Left cardiac atrium (tissue), 4 donors: ENCODE measurements at places on chromosomes 4 and X. TPM values are rescaled to one million over a fixed set of nuclear protein-coding genes. Genes with fewer than 3 reads are reported as not detected.

The CYTL1 gene
- 0.34 TPM for total RNA-seq

The RNF150 gene
- total RNA-seq: 38.4 TPM

The SMIM43 gene
- not detected for total RNA-seq

The SPARCL1 gene
- 435 TPM for total RNA-seq

The FRMPD4 gene
- total RNA-seq: 0.77 TPM

The NLRP2B gene
- total RNA-seq: not detected

The PPEF2 gene
- total RNA-seq: not detected

The CFI gene
- total RNA-seq: 22.6 TPM

The SPANXN4 gene
- not detected for total RNA-seq

The TRIML2 gene
- total RNA-seq: not detected

The SYNPO2 gene
- total RNA-seq: 67.6 TPM

The NAP1L3 gene
- total RNA-seq: 6.6 TPM

The SLC25A14 gene
- total RNA-seq: 5.5 TPM

DNA sequence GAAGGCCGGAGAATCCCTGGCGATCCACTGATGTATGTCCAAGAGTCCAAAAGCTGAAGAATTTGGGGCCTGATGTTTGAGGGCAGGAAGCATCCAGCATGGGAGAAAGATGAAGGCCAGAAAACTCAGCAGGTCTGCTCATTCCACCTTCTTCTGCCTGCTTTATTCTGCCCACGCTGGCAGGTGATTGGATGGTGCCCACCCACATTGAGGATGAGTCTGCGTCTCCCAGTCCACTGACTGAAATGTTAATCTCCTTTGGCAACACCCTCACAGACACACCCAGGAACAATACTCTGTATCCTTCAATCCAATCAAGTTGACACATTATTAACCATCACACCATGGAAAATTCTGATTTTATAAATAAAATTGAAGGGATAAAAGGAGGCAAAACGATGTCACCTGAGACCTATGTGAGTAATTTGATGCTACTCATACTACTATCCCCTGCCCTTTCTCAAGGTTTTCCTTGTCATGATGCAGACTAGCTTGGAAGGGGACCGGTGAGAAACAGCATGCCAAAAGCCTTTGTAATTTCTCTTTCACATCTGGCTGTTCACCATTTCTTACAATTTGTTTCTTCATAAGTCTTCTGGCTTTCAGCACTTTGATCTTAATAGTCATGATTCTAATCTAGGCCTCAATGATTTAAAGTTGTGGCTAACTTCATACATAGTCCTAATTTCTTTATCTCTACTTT, 9.7 kb upstream of the PYURF start:
- DNase-seq: no peak

DNA sequence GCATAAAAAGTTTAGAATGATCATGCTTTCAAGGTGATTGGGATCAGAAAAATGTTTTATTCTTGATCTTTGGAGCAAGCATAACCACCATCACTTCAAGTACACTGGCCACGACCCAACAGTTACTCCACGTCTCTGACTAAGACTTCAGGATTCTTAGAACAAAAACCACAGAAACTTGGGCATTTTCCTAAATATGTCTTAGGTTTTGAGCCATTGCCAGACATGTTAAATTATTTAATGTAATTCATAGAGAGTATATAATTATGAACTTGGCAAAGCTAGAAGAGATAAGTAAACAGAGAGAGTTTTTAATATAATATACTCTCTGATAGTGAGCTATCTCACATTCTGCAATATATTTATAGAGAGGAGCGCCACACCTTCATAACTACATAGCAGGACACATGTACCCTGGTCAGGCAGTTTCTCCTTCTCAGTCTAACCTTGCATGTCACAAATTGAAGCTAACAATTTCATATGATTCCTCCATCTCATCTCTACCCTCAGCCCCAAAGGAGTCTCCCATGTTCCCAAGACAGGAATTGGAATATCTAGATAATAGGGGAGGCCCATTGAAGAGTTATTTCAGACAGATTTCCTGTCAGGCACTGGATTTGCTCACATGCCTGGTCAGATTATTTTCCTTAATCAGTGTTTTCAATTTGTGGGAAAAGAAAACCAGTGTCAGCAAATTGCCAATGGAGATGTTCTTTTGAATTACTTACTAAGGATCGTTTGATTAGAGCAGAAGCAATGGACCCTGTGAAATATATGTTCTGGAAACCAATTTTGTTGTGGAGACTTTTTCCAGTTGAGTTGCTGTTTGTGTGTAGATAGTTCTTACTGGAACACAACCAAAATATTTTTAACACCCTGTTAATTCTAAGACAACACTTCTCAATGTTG, 61.7 kb upstream of the GUCY1A1 start:
- peak; percentile 51 for DNase-seq

DNA sequence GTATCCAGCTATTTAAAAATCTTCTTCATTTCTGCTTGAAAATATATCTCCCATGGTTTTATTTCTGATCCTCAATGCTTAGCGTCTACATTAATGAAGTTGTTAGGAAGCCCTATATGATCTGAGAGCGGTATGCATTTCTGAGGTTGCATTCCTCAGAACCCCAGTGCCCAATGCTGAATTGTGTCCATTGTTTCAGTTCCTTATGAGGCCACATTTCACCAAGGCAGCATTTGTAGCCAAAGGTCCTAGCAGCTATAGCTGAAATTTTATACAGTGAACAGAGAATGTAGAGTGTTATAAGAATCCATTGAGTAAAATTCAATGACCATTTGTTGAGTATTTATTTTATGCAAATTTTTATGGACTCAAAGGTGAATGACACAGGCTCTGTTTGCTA, 209.5 kb downstream of the PCDH7 start:
- no peak for DNase-seq

DNA sequence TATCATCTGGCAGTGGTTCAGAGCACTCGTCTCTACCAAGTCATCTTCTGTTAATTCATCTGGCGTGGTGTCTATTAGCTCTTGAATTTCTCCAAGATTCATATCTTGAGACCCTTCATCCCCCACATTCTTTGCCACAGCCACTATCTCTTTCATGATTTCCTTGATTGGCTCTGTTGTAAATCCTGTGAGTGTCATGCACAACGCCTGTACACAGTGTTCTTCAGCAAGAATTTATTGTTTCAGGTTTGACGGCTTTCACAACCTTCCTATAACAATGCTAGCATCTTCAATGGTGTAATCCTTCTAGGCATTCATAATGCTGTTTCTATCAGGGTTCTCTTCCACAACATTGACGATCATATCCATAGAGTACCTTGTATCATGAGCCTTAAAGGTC, 30.9 kb downstream of the MGST2 start:
- DNase-seq: no peak

- no peak for DNase-seq
Measured at GRCh38 chr4:149017002-149017734, 575.0 kb upstream of the NR3C2 start.

DNA sequence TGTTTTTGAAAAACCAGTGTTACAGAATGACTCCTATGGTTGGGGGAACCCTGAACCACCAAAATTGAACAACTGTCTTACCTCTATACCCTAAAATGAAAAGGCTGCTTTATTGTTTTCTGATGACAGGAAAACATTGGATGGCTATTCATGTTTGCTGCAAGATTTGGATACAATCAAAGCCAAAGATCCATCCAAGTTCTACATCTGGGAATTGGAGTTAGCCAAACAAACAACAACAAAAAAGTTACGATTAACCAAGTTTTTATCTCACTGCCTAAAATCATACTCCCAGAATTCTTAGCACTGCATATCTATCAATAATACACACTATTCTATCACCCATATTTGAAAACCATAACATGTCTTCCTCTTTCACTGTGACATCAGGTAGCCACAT, 349.7 kb upstream of the SLC7A11 start:
- DNase-seq: no peak

- no peak for DNase-seq
Measured at GRCh38 chrX:78330540-78330939, 3.1 kb upstream of the CYSLTR1 start.

- no peak for DNase-seq
Measured at GRCh38 chr4:12165616-12166015, 736.9 kb upstream of the HS3ST1 start.

GRCh38 chrX:56733459-56734046, 4.5 kb downstream of the NBDY start:
- DNase-seq: peak; percentile 47

- no peak for DNase-seq
Measured at GRCh38 chrX:129744861-129745321, 6.1 kb downstream of the XPNPEP2 start.

GRCh38 chrX:39759526-39760224, 338.1 kb downstream of the BCOR start:
- DNase-seq: no peak

- peak; percentile 41 for DNase-seq
Measured at GRCh38 chr4:2799224-2799911, 6.5 kb downstream of the SH3BP2 start.

- DNase-seq: no peak
Measured at GRCh38 chr4:36267486-36268268, 13.7 kb upstream of the DTHD1 start.

DNA sequence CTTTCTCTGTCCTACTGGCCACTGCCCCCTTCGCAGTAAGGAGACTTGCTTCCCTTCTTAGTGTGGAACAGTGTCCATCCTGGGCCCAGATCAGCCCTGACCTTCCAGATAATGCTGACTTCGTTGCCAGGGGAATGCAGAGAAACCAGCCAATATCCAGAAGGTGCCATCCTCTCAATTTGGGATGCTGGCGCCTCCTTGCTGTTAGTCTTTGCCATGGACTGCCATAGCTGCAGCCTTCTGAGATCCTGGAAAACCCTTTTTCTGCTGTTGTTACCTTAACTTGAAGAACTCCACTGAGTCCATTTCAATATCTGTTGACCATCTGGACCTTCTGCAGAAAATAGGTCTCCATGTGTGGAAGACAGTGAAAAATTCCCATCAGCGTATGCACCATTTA, 21.8 kb downstream of the RAI2 start:
- no peak for DNase-seq

GRCh38 chrX:138664016-138664415, 47.5 kb downstream of the FGF13 start:
- DNase-seq: no peak

- DNase-seq: no peak
Measured at GRCh38 chr4:126965877-126966276, 666.9 kb upstream of the INTU start.
